ENCODE measurements at places on chromosomes 2 and 18.

DNA sequence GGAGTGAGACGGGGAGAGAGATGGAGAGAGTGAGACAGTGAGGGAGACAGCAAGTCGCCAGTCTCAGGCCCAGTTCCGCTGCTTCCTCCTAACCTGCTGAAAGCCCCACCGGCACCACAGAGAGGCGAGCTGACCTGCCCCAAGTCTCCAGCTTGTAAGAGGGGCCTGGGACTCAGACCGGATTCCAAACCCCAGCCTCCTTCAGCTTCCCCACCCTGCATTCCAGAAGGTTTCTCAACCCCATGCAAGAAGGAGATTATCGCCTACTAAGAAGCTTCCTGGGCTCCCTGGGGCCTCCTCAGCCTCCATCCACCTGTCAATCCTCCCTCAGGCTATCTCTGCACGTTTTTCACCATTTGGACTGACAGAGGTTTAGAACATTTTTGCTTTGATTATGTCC, 173.1 kb upstream of the RAB6C start:
- no peak for DNase-seq

GRCh38 chr2:130963849-130964793, 127.4 kb downstream of the ARHGEF4 start:
- no peak for DNase-seq

DNA sequence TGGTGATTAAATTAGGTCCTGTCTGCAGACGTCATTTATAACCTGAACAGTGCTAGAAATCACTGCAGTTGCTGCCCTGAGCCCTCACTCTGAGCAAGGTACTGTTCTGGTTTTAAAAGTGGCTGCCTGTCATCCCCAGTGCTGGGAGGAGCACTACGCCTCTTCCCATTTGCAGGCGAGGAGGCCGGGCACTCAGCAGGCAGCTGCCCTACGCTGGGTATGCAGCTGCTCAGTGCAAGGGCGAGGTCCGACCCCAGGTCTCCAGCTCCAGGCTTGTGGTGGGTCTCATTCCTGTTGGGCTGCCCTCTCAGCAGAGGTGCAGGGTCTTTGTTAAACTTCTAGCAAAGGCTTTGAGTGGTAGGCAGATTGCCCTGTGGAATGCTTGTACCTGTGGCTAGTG, 15.7 kb downstream of the CNDP2 start:
- DNase-seq, result no peak

- no peak for DNase-seq
These were observed 93.6 kb upstream of the TMEFF2 start for GRCh38 chr2:192288295-192288694.

DNA sequence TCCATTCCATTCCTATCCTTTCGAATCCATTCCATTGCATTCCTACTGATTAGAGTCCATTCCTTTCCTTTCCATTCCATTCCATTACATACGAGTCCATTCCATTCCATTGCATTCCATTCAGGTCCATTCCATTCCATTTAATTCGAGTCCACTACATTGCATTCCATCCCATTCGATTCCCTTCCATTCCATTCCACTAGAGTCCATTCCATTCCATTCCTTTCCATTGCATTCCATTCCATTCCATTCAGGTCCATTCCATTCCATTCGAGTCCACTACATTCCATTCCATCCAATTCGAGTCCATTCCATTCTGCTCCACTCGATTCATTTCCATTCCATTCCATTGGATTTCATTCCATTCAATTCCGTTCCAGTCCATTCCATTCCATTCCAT, 1133.6 kb downstream of the RPIA start:
- no peak for DNase-seq

GRCh38 chr2:25417715-25418369, 76.1 kb upstream of the DNMT3A start:
- no peak for DNase-seq

GRCh38 chr18:24078391-24078790, 60.5 kb upstream of the CABYR start:
- DNase-seq, result no peak

DNA sequence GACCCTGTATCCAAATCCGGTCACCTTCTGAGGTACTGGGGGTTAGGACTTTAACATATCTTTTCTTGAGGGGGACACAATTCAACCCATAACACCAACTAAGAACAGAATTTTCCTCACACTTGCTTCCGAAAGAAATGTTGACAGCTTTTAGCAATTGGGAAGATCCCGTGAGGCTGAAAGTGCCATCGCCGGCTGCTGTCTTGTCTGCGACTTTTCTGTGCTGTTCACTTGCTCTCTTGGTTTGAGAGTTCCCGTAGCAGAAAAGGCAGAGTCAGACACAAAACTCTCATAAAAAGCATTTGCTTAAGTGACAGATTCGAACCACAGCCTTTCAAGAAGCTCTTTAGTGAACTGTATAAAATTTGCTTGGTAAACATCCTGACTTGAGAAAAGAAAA, 253.4 kb downstream of the ARHGAP15 start:
- no peak for DNase-seq

DNA sequence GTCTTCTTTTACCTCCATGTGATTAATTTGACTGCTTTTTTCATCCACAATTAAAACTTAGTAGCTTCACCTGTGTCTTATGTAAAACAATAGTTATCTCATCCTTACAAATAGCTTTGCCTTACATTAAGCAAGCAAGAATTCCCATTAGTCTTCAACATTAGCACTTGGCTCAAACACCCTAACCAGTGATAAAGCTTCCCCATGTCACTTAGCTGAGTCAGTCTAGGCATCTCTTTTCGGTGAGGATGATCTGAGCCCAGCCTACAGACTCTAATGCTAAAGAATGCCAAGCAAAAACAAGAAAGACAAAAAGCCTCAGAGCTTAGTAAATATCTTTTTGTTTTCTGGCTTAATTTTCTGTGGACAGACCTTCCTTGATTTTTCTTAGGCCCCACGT, 26.1 kb downstream of the GAD1 start:
- no peak for DNase-seq

- DNase-seq, result no peak
These were observed 447.0 kb upstream of the TCF4 start for GRCh38 chr18:56034949-56035348.
